T-helper 17 cell (primary cell): ENCODE measurements at places on chromosomes 2 and 18. TPM values are rescaled to one million over a fixed set of nuclear protein-coding genes. Genes with fewer than 3 reads are reported as not detected.

Gene C2orf15
- 2.7 TPM for total RNA-seq

DNA sequence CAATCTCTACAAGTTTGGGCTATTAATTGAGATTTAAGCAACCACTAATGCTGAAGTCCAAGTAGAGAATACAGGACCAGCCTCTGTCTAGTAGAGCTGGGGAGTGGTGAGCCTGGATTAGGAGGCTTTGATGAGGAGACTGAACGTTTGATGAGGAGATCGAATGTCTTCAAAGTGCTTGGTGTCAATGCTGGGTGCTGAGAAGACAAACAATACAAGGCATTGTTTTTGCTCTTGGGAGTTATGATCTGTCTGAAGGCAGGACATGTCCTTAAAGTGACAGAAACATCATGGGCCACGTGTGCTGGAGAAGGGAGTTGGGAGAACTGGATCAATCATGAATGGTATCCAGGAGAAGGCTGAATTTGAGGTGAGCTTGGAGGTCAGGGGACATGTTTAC, 143.6 kb downstream of the SPHKAP start:
- H3K4me3 ChIP-seq: no peak overlapping the region
- no peak overlapping the region for H3K27ac ChIP-seq
- DNase-seq: no peak
- H3K36me3 ChIP-seq: peaks cover 2% of the 10 kb centered on the region
- no peaks in the 10 kb centered on the region for H3K27me3 ChIP-seq

Gene CFAP65
- total RNA-seq: not detected

- H3K27me3 ChIP-seq: no peaks in the 10 kb centered on the region
- no peak overlapping the region for H3K4me3 ChIP-seq
- peaks cover 5% of the 10 kb centered on the region for H3K36me3 ChIP-seq
- no peak overlapping the region for H3K27ac ChIP-seq
Measured at GRCh38 chr18:12692206-12692605, 10.3 kb downstream of the CEP76 start.

Gene EPC2
- total RNA-seq: 76.5 TPM

DNA sequence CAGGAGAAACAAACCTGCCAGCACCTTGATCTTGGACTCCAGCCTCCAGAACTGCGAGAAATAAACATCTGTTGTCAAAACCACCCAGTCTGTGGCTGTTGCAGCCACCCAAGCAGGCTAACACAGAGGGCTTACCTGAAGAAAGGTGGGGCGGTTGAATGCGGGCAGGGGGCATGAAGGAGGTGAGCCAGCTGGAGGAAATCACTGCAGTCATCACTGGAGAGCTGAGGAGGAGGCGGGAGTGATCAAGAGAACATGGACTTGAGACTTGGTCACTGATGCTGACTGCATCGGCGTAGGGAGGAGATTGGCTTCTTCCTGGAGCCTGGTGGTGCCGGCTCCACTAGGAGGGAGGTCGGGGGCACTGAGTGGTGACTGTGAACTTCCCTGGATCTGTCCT, 14.6 kb upstream of the ARMC9 start:
- peaks cover 4% of the 10 kb centered on the region for H3K4me1 ChIP-seq
- no peak for DNase-seq
- H3K36me3 ChIP-seq: no peaks in the 10 kb centered on the region
- H3K4me3 ChIP-seq: no peak overlapping the region
- peaks cover 18% of the 10 kb centered on the region for H3K27me3 ChIP-seq

Gene MCFD2
- 41.9 TPM for total RNA-seq

GRCh38 chr2:25197336-25198208, 29.2 kb upstream of the POMC start:
- peak overlapping the region; percentile 47 for H3K27ac ChIP-seq
- H3K4me1 ChIP-seq: peaks cover 7% of the 10 kb centered on the region
- H3K4me3 ChIP-seq: no peak overlapping the region
- no peaks in the 10 kb centered on the region for H3K36me3 ChIP-seq
- H3K27me3 ChIP-seq: no peaks in the 10 kb centered on the region

- H3K4me1 ChIP-seq: no peaks in the 10 kb centered on the region
- H3K27ac ChIP-seq: no peak overlapping the region
- H3K27me3 ChIP-seq: peaks cover 19% of the 10 kb centered on the region
- H3K4me3 ChIP-seq: no peak overlapping the region
Measured at GRCh38 chr18:31666055-31666454, 18.3 kb downstream of the B4GALT6 start.

DNA sequence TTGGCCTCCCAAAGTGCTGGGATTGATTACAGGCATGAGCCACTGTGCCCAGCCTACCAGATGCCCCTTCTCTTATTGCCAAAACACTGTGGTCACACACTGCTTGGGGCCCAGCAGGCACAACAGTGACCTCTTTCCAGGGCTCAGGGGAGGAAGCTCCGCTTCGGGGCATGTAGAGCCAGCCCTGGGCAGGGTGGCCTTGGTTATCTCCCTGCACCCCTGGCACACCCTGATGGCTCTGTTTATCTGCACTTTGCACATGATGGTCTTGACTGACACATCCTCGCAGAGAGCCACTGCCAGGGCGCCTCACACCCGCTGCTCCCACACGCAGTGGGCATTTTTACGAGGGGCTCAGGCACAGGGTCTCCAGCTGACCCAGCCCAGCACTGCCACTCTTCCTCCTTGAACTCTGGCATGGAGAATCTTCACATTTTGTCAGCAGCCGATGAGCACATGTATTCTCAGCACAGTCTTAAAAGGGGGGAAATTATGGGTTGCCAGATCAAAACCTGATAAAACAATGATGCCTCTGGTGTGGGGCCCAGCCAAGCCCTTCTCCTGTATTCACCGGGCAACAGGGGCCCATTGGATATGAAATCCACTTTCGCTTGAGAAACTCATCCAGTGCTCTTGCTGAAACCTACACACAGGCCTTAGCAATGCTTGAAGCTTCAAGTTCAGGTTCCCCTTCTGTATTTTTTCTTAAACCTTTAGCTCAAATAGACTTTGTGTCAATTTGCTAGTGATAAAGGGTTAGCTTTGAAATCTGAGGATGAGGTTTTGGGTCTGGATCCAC, 5.9 kb downstream of the GYPC start:
- peaks cover 89% of the 10 kb centered on the region for H3K4me1 ChIP-seq
- peaks cover 8% of the 10 kb centered on the region for H3K36me3 ChIP-seq

GRCh38 chr2:25853038-25853638, 25.1 kb downstream of the ASXL2 start:
- H3K27me3 ChIP-seq: no peaks in the 10 kb centered on the region
- H3K27ac ChIP-seq: peak overlapping the region; percentile 89
- DNase-seq: no peak
- H3K36me3 ChIP-seq: no peaks in the 10 kb centered on the region
- peak overlapping the region; percentile 41 for H3K4me3 ChIP-seq
- peaks cover 35% of the 10 kb centered on the region for H3K4me1 ChIP-seq

- no peaks in the 10 kb centered on the region for H3K36me3 ChIP-seq
- H3K27ac ChIP-seq: no peak overlapping the region
- H3K4me3 ChIP-seq: no peak overlapping the region
- H3K27me3 ChIP-seq: no peaks in the 10 kb centered on the region
- H3K4me1 ChIP-seq: no peaks in the 10 kb centered on the region
Measured at GRCh38 chr2:40353231-40353630, 98.7 kb downstream of the SLC8A1 start.

- peaks cover 40% of the 10 kb centered on the region for H3K27me3 ChIP-seq
- H3K4me3 ChIP-seq: no peak overlapping the region
- DNase-seq: no peak
- no peak overlapping the region for H3K27ac ChIP-seq
- no peaks in the 10 kb centered on the region for H3K36me3 ChIP-seq
Measured at GRCh38 chr2:128523457-128523856, 204.8 kb upstream of the HS6ST1 start.

DNA sequence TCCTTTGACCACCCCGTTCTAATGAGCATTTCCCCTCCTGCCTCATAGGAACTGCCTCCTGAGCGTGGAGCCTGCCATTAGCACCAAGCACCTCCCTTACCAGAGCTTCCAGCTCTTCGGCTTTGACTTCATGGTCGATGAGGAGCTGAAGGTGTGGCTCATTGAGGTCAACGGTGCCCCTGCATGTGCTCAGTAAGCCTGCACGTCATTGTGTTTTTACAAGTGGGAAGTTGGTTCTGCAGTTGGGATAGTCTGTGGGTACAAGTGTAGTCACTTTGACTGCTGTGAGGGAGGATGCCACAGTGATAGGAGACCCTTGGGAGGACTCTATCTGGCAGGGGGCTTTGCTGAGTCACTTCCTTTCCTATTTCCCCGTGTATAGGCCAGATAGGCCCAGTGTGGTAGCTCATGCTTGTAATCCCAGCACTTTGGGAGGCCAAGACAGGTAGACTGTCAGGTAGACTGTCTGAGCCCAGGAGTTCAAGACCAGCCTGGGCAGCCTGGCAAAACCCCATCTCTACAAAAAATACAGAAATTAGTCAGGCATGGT, 22.0 kb upstream of the POLR1B start:
- H3K4me3 ChIP-seq: no peak overlapping the region
- no peak for DNase-seq
- H3K4me1 ChIP-seq: peaks cover 3% of the 10 kb centered on the region
- H3K27me3 ChIP-seq: no peaks in the 10 kb centered on the region

Gene CPO
- not detected for total RNA-seq

Gene GKN2
- total RNA-seq: not detected

Gene SNED1
- 42.0 TPM for total RNA-seq

Gene GPR35
- total RNA-seq: 14.4 TPM

DNA sequence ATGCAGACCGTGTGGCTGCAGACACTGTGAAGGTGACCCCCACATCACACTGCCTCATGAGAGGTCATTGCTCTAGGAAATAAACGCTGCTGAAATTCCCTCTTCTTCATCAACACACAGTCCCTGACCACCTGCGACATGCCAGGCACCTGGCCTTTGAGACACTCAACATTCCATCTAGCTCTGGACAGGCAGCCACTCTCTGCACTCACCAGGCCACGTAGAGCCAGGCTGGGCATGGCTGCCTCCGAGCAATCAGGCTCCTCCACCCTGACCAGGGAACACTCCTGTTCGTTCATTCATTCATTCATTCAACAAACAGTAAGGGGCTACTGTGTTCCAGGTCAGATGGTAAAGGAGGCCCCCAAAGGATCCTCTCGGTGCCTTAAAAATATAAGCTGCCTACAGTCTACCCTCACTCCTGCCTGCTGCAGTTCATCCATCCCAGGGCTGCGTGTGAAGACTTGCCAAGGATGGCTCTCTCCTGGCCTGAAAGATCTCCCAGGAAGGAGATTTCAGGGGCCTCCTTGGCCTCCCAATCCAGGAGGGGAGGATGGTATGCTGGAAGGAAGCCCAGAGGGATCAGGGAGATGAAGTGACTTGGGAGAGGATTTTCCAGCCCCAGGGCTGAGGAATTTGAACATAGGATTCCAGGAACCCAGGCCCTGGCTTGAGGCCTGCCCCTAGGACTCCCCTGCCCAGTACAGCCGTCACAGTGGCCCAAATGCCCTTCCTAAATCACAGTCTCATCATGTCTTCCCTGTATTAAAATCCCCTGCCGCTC, 66.7 kb downstream of the TNS1 start:
- no peak for DNase-seq
- peaks cover 48% of the 10 kb centered on the region for H3K27me3 ChIP-seq
- H3K27ac ChIP-seq: peak overlapping the region; percentile 66
- peaks cover 9% of the 10 kb centered on the region for H3K4me1 ChIP-seq
- no peaks in the 10 kb centered on the region for H3K36me3 ChIP-seq

DNA sequence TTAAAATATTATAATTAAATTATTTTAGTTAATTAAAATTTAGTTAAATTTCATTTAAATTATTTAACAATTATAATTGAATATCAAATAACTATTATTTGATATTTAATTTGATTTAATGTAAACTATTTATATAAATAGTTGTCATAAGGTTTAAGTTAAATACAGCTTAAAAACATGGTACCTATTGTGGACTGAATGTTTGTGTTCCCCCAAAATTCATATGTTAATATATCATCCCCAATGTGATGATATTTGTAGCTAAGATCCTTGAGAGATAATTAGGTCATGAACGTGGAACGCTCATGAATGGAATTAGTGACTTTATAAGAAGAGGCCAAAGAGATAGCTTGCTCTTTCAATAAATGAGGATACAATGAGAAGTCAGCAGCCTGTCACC, 505.7 kb upstream of the LRATD1 start:
- H3K4me1 ChIP-seq: no peaks in the 10 kb centered on the region
- no peaks in the 10 kb centered on the region for H3K36me3 ChIP-seq
- DNase-seq: no peak
- H3K27ac ChIP-seq: no peak overlapping the region

GRCh38 chr2:9703701-9704221, 73.0 kb upstream of the YWHAQ start:
- no peak for DNase-seq
- peak overlapping the region; percentile 95 for H3K27ac ChIP-seq
- H3K4me1 ChIP-seq: peaks cover 25% of the 10 kb centered on the region
- peak overlapping the region; percentile 77 for H3K4me3 ChIP-seq
- H3K27me3 ChIP-seq: no peaks in the 10 kb centered on the region

Gene SLC23A3
- total RNA-seq: 1.0 TPM

GRCh38 chr2:171762879-171763573, 75.8 kb downstream of the DYNC1I2 start:
- H3K27me3 ChIP-seq: no peaks in the 10 kb centered on the region
- peaks cover 12% of the 10 kb centered on the region for H3K36me3 ChIP-seq
- H3K4me1 ChIP-seq: no peaks in the 10 kb centered on the region
- no peak for DNase-seq

GRCh38 chr18:25279556-25279955, 72.4 kb downstream of the ZNF521 start:
- peaks cover 2% of the 10 kb centered on the region for H3K4me1 ChIP-seq
- H3K27ac ChIP-seq: no peak overlapping the region

- no peak overlapping the region for H3K4me3 ChIP-seq
- H3K36me3 ChIP-seq: no peaks in the 10 kb centered on the region
- H3K4me1 ChIP-seq: no peaks in the 10 kb centered on the region
- H3K27ac ChIP-seq: no peak overlapping the region
- no peaks in the 10 kb centered on the region for H3K27me3 ChIP-seq
- DNase-seq: no peak
Measured at GRCh38 chr2:162746310-162746709, 92.3 kb downstream of the KCNH7 start.

Gene PKDCC
- total RNA-seq: 0.87 TPM

- no peaks in the 10 kb centered on the region for H3K4me1 ChIP-seq
- no peak overlapping the region for H3K4me3 ChIP-seq
- no peak for DNase-seq
- no peaks in the 10 kb centered on the region for H3K36me3 ChIP-seq
Measured at GRCh38 chr18:27033722-27034121, 151.4 kb downstream of the CHST9 start.

Gene RASGRP3
- total RNA-seq: 13.5 TPM

DNA sequence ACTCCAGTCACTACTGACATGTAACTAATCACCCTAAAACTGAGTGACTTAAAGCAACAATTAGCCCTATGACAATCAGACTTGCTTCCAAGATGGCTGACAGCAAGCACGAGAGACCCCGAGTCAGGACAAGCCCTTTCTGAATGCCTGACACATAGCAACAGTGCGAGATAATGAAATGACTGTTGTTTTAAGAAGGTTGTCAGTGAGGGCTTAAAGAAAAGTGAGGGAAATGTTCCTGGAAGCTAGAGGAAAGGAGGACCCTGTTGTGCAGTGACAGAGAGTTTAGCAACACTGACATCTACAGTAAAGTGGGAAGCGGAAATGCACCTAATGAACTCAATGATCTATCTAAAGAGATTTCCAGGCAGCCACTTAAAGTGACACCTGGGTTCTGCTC, 163.1 kb downstream of the STK39 start:
- DNase-seq: no peak
- no peak overlapping the region for H3K4me3 ChIP-seq
- H3K4me1 ChIP-seq: peaks cover 11% of the 10 kb centered on the region
- H3K27ac ChIP-seq: no peak overlapping the region

Gene POTEC
- not detected for total RNA-seq
